Cortex of kidney (tissue), 1 donor: ENCODE measurements at places on chromosomes 3 and 15.

DNA sequence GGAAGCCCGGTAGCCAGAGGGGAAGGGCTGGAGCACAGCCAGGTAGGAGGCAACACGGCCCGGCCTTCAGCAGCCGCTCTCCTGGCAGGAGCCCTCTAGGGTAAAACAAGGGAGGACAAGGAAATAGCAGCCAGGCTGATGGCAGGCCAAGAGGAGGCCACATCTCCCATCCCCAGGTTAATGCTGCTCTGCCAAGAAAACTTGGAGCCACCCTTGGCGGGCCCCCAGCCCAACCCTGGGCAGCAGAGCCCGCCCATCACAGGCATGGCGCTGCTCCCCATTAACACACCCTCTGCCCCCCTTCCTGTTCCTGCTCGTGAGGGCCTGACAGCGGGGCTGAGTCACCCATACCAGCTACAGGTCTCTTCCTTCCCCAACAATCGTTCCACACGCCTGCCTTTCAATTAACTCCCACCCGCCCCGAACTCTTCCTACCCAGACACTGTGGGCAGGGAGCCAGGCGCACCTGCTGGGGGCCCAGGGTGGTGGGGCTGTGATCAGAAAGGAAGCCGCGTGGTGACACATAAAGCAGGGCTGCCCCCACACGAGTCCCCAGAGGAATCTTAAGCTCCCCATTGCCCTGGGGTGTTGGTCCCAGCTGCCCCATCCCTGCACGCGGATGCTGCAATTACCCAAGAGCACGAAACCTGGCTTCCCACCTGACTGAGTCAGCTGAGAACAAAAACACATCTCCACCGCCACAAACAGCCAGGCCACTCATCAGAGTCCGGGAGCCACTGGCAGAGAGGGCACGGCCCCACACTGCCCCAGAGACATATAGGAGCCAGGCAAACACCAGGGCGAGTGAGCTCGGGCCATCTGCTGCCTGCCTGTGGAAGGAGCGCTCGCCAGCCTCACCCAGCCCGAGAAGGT, at the start of gene C15orf62:
TSS of gene C15orf62 (plus strand) at position 707 of the 873 bp plus-strand sequence. CDS start 516 bp downstream, outside the sequence.
- no peak for DNase-seq

DNA sequence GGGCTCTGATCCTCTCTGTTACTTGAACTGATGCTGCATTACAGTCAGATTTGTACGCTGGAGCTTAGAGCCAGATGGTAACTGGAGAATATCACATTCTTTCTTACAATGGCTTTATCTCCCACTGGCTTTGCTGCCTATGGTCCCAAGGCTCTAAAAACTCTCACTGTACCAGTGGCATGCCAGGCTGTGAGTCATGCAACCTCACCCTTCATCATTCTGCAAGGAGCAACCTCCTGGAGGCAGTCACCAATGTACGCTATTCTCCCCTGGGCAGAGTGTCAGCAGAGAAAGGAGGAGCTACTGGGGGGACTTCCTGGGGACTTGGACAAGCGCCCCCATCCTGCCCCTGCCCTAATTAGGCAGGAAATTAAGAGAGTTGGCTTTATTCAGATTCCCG, 97.9 kb upstream of the EIF1B start:
- no peak for DNase-seq

DNA sequence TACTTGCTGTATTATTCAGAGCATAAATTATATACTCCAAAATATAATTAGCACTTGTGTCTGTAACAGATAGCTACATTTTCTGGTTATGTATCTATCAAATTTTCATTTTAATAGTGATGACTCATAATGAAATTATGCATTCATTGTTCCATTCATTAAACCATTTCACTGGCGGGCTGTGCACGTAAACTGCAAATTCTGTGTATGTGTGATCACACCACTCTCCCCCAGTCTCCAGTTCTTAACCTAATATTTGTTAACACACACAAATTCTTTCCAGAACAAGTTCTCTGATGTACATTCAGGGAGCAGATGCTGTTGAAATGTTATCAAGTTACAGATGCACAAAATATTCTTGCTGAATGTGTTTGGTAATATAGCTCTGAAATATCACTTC, 3.8 kb upstream of the KCNMB2 start:
- no peak for DNase-seq

GRCh38 chr15:77002436-77002835, 7.5 kb downstream of the PSTPIP1 start:
- DNase-seq: no peak

DNA sequence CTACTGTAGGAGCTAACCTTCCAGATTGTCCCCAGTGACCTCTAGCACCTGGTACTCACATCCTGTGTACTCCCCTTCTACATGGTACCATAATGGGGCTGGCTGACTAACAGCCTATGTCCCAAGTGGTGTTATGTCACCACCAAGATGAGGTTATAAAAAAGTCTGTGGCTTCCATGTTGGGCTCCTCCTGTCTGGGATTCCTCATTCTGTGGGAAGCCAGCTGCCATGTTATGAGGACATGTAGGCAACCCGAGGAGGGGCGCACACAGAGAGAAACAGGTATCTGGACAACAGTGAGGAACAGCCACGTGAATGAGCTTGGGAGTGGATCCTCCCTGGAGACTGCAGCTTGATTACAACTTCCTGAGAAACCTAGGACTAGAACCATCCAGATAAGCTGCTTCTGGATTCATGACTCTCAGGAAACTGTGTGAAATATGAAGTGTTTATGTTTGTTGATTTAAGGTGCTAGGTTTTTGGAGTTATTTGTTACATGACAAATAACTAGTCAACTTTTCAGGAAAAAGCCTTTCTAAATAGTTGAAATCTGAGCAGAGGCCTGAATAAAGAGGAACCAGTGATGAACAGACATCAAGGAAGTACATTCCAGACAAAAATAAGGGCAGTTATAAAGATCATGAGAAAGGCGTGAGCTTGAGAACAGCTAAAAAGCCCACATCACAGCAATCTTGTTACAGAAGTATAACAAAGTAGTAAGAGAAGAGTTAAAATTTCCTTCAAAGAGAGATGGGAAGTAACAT, 21.7 kb downstream of the GOLIM4 start:
- DNase-seq: no peak

GRCh38 chr3:135084405-135084804, 289.3 kb downstream of the EPHB1 start:
- DNase-seq: no peak

GRCh38 chr3:49165771-49166751, at the start of gene CCDC71:
Gene CCDC71 (minus strand): TSS chr3:49166331. CDS start chr3:49164208, 2,123 bp downstream.
- DNase-seq: no peak

GRCh38 chr3:154971771-154972326, 108.3 kb upstream of the MME start:
- DNase-seq: no peak

GRCh38 chr3:142716102-142716501, 7.7 kb upstream of the TRPC1 start:
- no peak for DNase-seq

DNA sequence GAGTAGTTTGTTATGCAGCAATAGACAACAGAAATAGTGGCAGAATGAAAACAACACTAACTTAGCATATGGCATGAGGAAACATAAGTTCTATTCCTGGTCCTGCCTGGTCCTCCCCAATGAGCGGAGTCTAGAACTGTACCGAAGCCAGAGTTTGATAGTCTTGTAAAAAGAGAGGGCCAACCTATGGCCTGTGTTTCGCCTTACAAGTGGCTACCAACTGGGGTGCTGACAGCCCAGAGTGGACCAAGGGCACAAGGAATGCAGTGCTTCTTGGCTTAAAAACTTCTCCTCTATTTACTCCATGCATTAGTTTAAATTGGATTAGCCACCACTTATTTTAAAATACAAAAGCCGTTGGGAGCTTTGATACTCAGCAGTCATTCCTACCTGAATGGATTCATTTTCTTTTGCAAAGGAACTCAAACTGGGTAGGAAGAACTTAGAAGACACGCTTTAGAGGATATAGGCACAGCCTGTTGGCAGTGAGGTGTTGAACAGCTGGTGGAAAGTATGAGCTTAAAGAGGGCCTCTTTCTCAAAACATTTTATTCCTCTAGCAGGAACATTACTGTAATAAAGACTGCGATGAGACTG, 302.9 kb downstream of the PLCL2 start:
- DNase-seq: no peak

DNA sequence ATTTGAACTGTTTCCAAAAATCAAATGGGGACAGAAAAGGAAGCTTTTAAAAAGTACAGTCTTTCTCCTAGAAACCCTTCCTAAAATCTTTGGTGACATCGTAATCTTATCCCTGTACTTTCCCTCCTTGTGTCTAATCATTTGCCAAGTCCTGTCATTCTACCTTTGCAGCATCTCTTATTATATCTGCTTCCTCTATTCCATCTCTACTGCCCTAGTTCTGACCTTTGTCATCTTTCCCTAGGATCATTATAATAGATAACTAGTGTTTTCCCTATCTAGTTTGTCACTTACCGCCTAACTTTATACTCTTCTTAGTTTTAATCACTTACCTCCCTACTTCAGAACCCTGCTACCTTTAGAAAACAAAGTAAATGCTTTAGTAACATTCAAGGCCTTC, 11.6 kb downstream of the USP8 start:
- DNase-seq: no peak

DNA sequence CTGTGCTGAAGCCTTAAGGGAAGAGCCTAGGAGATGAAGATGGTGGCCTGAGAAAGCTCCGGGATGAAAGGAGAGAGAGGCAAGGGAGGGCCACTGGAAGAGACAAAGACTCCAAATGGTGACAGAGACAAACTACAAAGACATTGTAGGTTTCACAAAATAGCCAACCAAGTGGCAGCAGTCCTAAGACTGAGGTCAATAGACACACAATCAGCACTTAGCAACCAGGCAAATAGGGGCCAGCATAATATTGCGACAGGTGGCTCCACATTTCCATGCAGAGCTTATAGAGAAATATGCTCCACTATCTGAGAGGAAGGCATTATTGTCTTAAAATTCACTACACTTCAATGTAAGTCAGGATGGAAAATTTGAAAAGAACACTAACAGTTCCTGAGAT, 22.1 kb upstream of the MYO5C start:
- DNase-seq: no peak

GRCh38 chr15:41928100-41928499, 34.2 kb upstream of the SPTBN5 start:
- DNase-seq: no peak

DNA sequence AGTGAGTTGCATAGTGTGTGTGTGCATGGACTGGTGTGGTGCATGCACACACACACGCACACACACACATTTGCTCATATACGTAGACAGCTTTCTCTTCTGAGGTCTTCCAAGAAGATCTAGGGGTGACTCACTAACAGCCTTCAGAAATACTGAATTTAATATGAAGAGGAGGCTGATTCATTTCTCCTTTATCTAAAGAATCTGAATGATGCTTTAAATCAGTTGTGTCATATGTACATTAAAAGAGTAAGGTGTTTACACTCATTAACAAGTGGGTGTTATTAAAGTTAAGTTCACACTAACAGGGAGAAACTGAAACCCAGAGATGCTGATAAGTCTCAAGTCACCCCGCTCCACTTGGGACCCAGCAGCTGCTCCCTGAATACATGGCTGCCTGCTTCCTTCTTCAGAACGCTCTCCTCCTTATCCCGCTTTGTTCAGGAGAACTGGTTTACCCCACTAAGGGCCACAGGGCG, 22.0 kb downstream of the TMPRSS7 start:
- DNase-seq: no peak

DNA sequence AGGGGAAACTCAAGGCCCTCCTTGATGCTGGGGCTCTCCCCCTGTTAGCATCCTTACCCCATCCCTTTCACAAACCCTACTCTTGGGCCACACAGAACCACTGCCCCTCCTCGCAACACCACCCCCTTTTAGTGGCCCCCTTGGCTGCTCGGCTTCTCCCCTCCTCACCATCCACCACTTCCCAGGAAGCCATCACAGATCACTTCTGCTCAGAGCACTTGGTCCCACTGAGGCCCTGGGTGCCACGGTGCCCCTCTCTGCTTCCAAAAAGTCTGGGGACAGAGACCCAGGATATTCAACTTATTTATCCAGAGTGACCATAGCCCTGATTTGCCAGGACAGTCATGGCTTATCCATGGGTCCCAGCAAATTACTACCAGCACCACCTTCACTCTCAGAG, 2.4 kb downstream of the RHCG start:
- no peak for DNase-seq

GRCh38 chr3:46947981-46948791, 28.4 kb downstream of the CCDC12 start:
- no peak for DNase-seq

DNA sequence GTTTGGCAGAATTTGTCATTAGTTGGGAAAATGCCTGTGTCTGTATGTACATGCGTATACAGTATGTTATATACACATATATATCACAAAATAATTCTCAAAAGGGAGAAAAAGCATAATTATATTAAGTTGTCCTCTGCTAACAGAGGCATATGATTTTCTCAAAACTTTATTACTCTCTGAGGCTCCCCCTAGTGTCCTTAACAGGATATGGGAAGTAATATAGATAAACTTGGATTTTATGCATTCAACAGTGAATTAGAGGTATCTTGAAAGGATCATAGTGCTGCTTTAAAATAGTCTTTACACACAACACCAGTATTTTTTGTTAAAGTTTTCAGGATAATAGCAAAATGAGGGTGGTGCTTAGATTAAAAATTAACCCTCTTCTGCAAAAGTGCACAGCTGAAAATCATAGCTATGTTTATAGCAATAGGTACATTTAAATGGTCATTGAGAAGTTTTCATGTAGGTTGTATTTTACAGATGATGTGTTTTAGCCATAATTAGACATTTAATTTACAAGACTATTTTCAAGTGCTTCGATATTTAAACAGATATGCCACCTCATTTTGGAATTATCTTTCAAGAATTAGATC, 454.0 kb upstream of the ROBO2 start:
- DNase-seq: no peak

DNA sequence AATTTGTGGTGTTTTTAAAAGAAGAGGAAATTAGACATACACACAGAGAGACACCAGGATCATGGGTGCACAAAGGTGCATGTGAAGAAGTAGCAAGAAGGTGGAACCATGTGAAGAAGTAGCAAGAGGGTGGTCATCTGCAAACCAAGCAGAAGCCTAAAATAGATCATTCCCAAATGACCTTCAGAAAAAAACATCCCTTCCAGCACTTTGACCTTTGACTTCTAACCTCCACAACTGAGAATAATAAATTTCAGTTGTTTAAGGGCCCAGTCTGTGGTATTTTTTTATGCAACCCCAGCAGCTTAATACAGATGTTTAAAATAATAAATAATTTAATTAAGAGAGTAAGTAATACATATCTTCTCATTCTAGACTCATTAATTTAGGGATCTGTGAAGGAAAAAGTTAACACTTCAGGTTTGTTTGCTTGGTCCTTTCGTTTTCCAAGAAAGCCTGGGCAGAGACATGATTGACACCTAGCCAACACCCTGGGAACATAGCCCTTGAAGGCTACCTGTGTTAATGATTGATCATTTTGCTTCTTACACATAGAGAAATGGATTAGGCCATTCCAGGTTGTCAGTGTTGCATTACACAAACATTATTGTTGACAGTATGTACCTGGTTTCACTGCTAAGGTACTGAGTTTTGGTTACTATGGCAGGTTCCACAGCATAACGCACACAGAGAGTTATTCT, 1331.2 kb upstream of the GBE1 start:
- DNase-seq: no peak

- no peak for DNase-seq
These were observed 198.7 kb upstream of the LYSMD4 start for GRCh38 chr15:99931703-99932603.
